Renal pelvis (tissue), 12 donors: ENCODE measurements at places on chromosomes 2 and 18. TPM values are rescaled to one million over a fixed set of nuclear protein-coding genes. Genes with fewer than 3 reads are reported as not detected.

SULT1C2 gene
- 79.7 TPM for polyA plus RNA-seq

- DNase-seq, result no peak
Measured at GRCh38 chr2:28219758-28220368, 172.8 kb upstream of the FOSL2 start.

ERFE gene
- 8.1 TPM for polyA plus RNA-seq

DNA sequence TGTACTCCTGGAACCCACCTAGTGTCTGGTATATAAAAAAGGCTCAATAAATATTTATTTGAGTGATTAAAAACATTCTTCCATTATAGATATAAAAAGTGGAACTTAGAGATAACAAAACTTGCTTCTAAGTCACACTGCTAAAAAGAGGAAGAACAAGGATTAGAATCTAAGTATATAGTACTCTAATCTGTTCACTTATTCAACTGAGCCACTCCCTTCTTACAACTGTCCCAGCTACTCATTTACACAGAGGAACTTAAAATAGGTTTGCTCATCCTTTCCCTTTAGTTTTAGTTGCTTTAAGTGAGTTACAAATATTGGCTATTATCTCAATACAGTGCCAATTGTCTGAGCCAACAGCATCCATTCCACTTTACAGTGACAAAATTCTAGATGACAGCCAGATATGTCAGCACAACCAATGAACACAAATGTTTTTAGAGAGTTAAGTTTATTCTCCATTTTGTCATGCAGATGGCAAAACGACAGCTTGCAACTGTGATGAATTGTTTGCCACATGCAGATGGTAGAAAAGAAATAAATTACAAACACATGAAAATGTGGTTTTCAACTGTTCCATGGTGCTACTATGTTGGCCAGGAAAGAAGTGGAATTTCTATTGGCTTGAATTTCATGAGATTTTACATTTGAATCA is 280.7 kb upstream of the ZC3H15 start:
- DNase-seq, result no peak

RTP5 gene
- polyA plus RNA-seq, result not detected

CFAP65 gene
- 1.1 TPM for polyA plus RNA-seq

DNA sequence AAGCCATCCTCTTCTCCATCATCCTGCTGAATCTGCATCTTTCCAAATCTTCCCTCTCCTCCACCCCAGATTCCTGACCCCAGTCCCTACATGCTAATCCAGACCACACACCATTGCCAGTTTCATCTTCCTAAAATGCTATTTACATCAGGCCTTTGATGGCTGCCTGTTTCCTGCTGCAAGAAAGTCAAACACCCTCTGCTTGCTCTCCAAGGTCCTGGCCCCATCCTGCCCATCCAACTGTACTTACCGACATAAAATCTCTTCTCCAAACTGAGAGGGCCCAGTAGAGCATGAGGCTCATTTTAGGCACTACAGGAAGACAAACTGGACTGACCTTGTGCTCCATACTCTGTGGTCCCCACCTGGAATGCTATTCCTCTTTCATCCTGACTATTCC is 19.0 kb downstream of the ALK start:
- no peak for DNase-seq

TXNDC9 gene
- 40.6 TPM for polyA plus RNA-seq

GRCh38 chr2:133518700-133519344 is 49.4 kb downstream of the NCKAP5 start:
- DNase-seq, result no peak

DNA sequence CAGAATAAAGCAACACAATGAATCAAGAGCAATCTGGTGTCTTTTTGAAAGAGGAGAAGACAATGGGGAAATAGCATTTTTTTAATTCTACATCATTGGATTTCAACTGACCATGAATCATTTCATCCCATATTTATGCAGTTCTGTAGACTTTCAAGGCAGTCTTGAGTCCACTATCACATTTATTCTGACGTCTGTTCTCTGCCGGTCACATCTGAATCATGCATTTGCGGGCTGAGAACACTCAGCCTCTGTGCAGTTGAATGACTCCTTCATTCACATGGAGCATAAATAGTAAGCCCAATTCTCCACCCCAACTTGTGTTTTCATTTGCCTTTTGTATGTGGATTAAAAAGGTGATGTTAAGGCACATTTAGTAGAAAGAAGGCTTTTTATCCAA is 128.2 kb downstream of the AKAIN1 start:
- no peak for DNase-seq

GRCh38 chr2:173644146-173644545 is 289.5 kb downstream of the CDCA7 start:
- no peak for DNase-seq

GRCh38 chr2:45761635-45762034 is 110.2 kb downstream of the PRKCE start:
- DNase-seq, result no peak

CFAP53 gene
- polyA plus RNA-seq, result 3.8 TPM

- no peak for DNase-seq
Measured at GRCh38 chr2:8855010-8855409, 17.6 kb upstream of the KIDINS220 start.

ST6GAL2 gene
- polyA plus RNA-seq, result 11.5 TPM

CAVIN2 gene
- 37.8 TPM for polyA plus RNA-seq

CACNB4 gene
- polyA plus RNA-seq, result 9.5 TPM

GRCh38 chr2:228689053-228689452 is 507.6 kb upstream of the SPHKAP start:
- peak; percentile 45 for DNase-seq

DNA sequence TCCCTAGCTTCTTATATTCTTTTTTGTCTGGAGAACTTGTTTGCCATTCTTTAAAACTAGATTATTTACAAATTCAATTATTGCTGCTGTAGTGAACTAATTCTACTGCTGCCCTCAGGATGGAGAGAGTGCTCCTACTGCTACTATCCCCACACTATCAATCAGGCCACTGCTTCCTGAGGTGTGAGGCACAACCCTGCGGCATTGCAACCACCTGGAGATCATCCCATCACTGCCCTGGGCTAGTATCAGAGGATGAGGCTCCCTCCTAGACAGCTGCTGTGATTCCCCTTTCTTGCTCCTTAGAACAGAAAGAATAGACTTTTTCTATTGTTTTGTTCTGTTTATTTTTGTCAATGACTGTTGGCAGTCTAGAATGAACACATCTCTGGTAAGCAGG is 146.6 kb downstream of the CDH19 start:
- no peak for DNase-seq

IL36A gene
- not detected for polyA plus RNA-seq

DNA sequence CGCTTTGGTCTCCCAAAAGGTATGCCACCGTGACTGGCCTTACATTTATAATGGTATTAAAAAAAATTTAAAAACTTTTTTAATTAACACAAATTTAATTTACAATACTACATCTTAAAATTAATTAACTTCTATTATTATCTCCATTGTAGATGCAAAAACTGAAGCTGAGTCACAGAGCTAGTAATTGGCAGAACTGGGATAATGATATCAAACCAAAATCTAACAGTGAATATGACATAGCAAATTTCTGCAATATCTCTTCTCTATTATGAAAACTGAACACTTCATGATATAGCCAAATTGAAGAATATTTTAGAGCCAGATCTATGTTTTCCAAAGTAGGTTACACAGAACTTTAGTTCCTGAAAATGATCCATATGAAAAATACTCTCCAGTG is 66.4 kb upstream of the CHAC2 start:
- no peak for DNase-seq

ANKRD62 gene
- 0.03 TPM for polyA plus RNA-seq

- DNase-seq, result no peak
Measured at GRCh38 chr2:216224388-216224787, 115.2 kb downstream of the XRCC5 start.

DNA sequence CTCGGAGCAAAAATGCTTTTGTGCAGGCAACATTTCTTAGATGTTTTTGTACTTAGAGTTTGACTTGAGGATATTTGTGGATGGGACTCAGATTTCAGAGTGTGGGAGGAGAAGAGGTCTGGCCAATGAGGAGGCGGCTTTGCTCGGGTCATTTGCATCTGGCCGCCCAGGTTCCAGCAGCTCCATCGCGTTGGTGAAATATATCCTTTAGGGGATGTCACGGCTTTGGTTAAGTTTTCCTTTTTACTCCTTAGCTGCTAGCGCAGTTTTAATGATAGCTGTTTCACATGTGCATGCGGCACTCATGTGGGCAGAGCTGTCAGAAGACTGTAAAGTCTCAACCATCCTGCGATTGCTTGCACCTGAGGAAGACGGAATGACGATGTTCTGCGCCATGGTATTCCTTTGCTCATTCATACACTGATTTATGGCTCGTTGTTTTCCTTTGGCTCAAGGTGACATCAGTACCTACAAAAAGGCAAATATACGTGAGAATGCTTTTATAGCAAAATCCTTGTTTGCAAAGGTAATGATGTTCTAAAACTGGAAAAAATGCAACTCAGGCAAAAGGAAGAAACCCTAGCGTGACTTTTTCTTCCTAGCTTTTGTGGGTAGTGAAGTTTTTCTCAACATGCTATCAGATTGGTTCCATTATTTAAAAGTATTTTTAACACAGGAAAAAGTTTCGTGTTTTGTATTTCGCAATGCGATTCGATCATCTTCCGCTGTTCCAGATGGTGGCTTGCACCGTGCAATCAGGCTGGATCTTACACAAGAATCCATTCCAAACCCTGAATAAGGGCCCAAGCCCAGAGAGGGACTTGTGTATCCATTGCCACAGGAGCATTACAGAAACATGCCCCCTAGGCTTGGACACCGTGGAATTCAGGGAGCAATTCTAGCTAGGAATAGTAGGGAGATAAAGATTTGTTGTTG is 70.5 kb upstream of the ZNF516 start:
- peak; percentile 93 for DNase-seq

DNA sequence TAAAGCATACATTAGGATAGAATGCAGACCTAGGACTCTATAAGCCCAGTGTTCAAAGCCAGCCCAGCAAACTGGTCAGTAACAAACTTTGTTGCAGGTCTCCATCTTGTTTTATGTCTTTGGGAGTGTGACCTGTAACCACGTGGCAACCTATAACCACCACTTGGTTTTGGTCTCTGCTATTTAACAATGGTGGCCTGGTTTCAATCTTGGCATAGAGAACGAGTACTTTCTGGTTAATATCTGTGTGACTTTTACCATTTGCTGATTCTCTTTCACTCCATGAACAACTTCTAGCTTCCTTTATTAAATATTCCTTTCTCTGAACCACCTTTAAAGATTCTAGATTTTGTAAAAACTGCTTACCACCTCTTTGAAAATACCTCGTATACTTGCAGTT is 118.5 kb downstream of the KCNS3 start:
- no peak for DNase-seq

GRCh38 chr2:190408538-190409271 is 550 bp downstream of the MFSD6 start:
- DNase-seq, result peak; percentile 27

ERMN gene
- 0.55 TPM for polyA plus RNA-seq

DNA sequence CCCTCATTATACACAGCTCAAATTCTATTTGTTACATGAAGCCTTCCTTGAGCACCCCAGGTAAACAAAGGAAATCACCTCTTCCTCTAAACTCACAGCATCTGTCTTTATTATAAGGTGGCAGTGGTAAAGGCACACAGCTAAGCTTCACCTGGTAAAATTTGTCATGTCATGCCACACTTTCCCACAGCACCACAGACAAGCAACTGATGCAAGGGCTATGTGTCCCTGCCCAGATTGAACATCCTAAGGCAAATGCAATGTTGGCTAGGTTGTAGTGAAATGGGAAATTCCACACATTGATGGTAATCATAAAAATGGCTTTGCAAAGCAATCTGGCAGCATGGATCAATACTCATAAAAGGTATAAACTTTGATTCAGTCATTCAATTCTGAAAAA is 18.9 kb downstream of the LDAH start:
- no peak for DNase-seq

TUBB8B gene
- polyA plus RNA-seq, result 1.9 TPM
